ENCODE measurements at places on chromosomes 6 and 20. TPM values are rescaled to one million over a fixed set of nuclear protein-coding genes. Genes with fewer than 3 reads are reported as not detected.

GRCh38 chr6:14286634-14287428 lies 169.3 kb downstream of the CD83 start:
- no peak for DNase-seq

DNA sequence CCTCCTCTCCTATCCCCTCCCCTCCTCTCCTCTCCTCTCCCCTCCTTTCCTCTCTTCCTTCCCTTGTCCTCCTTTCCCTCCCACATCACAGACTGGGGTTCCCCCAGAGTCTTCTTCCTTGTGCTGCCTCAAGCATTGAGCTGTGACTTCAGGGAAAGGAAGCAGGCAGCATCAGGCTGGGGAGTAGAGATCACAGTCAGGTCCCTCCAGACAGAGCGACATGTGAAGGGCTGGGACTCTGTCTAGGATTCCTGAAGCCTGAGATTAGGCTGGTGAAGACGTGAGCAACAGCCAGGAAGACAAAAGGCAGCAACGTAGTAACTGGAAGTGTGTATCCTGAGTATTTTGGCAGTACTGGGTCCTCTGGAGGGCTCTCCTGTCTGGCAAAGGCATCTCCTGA lies 265.4 kb upstream of the SUPT3H start:
- no peak for DNase-seq

GRCh38 chr20:57479196-57479595 lies 45.7 kb downstream of the CTCFL start:
- DNase-seq, result no peak

DNA sequence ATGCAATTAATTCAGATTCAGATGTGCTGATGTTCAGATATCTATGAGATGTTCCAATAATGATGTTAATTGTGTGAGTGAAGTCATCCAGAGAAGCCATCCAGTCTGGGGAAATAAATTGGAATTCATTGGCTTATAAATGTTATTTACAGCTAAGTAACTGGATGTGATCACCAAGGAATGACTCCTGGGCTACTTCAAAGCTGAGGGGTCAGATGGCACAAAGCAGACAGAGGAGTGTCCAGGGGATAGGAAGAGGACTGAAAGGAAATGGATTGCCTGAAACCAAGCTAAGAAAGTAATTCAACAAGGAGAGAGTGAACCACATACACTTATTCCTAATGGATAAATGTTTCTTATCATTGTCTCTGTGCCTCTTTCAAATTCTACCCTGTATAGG lies 4.5 kb upstream of the MLIP start:
- DNase-seq, result no peak

- peak; percentile 9 for DNase-seq
Measured at GRCh38 chr20:35463455-35464300, 8.3 kb downstream of the CEP250 start.

DNA sequence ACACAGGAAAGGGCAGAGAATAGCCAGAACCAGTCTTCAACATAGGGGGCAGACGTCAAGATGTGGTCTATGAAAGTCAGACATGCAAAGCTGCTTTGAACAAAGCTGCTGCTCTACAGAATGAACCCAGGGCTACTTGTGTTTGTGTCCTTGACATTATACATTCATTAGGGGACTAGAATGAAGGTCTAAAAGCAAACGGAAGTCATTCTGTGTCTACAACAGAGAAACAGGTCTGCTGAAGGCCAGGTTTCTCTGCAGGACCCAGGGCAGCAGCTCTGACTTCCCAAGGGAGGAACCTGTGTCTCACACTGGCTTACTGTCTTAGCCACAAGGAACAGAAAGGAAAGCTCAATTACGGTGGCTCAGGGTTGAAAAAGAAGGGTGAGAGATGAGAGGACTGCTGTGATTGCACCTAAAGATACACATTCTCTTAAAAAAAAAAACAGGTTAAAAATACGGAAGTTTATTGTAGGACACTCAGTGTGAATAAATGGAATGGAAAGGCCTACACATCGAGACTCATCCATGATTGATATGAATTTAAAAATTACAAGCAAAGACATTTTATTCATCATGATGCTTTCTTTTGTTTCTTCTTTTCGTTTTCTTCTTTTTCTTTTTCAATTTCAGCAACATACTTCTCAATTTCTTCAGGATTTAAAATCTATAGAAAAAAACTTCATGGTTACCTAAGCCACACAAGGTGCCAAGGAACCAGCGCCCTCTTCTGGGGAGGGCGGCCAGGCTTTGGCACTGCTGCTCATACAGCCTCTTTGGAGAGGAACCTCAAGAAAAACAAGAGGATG lies 6.7 kb downstream of the PSMA7 start:
- no peak for DNase-seq

DNA sequence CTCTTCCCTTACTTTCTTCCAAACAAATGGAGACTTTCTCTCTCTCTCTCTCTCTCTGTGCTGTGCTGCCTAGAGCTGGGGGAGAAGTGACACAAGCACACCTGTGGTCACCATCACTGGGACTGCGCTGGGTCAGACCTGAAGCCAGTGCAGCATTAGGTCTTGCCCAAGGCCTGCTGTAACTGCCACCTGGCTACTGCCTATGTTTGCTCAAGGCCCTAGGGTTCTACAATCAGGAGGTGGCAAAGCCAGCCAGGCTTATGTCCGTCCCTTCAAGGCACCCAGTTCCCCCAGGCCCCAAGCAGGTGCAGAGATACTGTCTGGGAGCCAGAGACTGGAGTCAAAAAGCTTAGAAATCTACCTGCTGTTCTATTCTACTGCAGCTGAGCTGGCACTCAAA lies 49.4 kb upstream of the TOP1 start:
- no peak for DNase-seq

DNA sequence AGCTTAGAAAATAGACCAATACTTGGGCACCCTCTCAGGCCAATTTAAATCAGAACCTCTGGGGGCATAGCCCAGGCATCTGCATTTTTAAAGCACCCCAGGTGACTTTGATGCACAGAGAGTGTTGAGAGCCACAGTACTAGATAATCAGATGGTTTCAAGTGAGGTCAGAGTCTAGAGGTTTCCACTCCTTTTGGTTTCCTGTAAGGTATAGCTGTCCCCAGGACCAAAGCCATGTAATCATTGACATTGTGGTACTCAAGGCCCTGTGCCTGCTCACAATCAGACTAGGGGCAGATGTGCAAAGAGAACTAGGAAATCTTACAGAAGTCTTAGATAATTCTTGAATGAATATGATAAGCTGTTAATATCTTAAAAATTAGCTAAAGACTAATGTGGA lies 9.1 kb downstream of the FILIP1 start:
- no peak for DNase-seq

DNA sequence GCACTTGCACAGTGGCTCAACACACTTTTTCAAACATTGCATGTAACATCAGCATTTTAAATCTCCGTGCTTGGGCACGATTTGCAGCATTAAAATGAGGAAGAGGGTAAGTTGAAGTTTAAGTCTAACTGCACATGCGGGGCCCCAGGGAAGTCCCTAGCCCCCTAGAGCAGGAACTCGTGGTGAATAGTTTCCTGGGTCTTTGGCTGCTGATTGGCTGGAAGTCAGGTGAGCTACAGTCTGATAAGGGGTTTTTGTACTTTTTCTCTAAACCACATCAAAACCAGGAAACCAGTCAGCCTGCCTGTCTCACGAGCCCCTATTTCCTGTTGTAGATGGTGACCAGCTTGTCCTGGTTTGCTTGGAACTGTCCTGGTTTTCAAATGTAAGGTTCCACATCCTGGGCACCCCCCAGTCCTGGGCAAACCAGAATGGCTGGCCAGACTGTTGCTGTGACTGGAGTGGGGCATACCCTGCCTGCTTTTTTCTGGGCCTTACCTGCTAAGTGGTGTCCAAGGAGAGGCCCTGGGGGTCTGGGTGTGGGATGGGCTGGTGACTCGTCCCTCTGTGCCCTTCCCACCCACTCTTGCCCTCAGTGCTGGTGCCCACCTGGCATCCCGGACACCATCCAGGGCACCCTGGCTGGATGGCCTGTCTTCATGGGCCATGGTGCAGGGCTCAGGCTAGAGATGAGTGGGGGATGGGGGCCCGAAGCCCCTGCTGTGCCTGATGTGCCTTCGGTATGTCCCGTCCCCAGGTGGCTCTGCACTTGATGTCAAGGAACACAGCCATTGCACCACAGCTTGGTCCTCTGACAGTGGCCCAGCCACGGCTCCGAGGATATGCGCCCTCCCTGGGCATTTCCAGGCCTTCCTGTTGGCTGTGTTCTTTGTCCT lies 31.8 kb downstream of the SUN5 start:
- no peak for DNase-seq

GRCh38 chr20:48448666-48449600 lies 378.9 kb downstream of the PREX1 start:
- no peak for DNase-seq

DNA sequence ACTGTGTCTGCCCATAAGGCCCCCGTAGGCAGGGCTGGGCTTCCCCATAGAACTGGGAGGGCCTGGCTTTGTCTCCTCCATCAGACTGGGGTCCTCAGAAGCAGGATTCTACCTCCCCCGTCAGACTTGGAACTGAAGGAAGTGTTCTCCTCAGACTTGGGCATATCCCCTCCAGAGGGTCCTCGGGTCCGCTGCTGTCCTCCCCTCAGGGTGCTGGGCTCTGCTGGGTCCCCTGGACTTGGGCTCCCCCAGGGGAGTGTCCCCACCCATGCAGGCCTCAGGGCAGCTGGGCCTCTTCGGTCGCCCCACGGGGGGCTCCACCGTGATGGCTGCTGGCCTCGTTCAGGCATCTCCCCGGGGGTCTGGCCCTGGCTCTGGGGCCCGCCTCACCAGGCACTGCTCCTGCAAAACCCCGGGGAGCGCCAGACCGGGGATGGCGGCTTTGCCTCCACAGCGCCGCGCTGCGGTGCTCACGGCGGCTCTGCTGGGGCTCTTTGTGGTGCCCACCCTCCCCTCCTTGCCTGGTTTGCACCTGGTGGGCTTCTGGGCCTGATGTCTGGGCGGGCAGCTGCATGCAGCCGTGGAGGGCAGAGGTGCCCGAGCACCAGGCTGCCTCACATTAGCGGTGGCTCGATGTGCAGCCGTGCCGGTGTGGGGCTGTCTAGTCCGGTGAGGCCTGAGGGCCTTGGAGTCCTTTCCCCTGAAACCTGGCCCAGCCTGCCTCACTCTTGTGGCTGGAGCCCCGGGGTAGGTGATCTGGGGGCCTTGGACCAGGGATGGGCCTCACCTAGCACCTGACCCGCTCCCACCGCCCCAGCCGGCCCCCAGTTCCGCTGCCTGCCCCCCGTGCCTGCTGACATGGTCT lies 13.9 kb downstream of the COL20A1 start:
- no peak for DNase-seq

DNA sequence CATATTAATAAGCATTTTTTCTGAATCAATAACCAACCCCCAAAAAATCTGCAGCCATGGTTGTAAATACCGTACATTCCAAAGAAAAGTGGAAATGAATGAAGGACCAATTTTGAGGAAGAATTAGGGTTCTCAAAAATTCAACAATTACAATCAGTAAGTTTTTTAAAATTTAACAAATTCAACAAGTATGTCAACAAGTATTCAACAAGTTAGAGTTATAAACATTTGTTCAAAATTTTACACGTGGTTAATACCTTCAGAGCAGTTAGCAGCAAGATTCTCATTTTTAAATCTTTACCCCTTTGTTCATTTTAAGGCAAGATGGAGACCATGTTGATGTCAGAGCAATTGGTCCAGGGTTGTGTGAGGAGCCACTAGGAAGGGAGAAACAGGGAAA lies 27.6 kb upstream of the ANKEF1 start:
- no peak for DNase-seq

DNA sequence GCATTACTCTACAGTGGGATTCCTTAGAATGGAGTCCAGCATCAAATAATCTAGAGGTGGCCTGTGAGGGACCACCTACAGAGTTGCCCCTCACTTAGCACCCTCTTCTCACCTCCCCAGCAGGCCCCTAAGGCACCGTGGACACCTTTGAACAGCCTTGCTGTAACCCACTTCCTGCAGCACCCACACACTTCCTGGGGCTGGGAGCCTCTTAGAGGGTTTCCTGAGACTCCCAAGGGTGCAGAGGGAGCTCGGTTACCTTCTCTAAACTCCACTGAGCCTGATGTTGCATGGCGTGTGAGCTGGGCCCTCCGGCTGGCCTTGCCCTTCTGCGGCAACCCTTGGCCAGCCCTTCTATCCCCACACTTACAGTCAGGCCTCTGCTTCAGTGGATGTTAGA lies 7.3 kb upstream of the SIRPG start:
- DNase-seq, result no peak

- no peak for DNase-seq
Measured at GRCh38 chr6:158422629-158423238, 110.5 kb downstream of the TULP4 start.

DNA sequence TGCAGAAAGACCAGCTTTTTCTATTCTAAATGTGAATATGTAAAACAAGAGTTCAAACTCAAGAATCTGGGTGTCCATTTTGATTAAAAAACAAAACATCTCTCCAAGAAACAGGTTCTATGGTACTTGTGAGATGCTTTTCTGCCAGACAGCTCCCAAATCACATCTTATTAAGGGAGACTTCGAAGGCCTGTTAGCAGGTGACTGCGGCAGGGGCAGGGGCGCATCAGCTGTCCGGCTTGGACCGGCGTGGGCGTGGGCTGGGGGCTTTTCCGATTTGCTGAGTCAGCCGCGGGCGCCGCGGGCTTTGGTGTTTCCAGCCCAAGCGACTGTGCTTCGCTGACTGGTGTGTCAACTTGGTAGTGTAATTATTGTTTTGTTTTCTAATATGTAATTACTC lies 32.6 kb downstream of the TFAP2A start:
- DNase-seq, result no peak

DNA sequence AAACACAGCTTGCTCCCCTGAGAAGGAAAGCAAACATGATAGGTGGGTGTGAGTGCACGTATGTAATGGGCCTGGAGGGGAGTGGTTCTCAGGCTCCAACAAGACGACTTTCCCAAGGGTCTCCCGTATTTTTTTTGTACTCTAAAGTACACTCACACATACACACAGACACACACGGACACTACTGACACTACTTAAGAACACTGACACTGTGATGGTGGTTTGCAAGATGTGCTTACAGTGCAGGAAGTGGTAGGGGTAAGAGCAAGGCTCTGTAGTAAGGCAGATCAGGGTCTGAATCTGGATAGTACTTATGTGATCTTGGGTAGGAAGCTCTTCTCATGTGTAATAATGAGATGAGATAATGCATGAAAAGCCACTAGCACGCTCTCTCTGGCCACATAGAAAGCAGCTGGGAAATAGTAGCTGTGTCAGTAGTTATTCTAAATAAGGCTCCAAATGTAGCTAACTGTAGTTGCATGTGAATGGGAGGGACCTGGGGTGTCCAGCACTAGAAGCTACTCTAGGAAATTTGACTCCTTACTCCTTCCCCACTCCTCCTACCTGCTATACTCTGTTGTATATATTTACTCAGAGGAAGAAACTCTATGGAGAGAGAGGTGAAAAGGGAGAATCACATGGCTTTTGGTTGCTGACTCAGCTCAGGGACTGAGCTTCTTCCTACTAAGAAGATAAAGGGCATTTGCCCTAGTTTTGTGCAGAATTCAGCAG lies 8.4 kb upstream of the ZBTB24 start:
- DNase-seq, result no peak

The KCNK5 gene
- 2.8 TPM for total RNA-seq

The TINAG gene
- 17.9 TPM for total RNA-seq

The TREM2 gene
- total RNA-seq, result not detected

The RSPO4 gene
- 1.2 TPM for total RNA-seq

The SNHG17 gene
- total RNA-seq, result 27.9 TPM

The PFDN6 gene
- 69.3 TPM for total RNA-seq

The BMP2 gene
- 54.9 TPM for total RNA-seq

The SERPINB6 gene
- total RNA-seq, result 103 TPM

The FILIP1 gene
- 0.07 TPM for total RNA-seq

The HCRTR2 gene
- total RNA-seq, result not detected

The SLC35F1 gene
- total RNA-seq, result not detected

The CCN6 gene
- total RNA-seq, result 1.4 TPM

Data from epithelial cell of proximal tubule (primary cell).